ENCODE measurements at places on chromosomes 6 and 20.

DNA sequence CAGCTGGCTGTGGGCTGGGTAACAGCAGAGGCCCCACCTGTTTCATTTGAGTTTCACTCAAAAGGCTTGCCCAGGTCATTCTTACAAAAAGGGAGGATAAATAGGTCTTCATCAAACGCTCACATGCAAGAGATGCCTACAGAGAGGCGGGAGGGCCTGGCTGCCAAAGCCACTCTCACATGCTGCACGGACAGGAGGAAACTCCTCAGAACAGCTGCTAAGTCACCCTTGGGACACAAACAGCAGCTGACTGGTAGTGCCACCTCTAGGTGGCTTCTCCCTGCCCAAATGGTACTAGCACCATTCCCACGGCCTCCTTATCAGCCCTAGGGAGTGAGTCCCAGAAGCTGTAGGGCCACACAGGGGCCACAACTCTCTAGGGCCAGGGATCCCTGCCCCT, 23.8 kb downstream of the SLC22A23 start:
- no peak for DNase-seq

- no peak for DNase-seq
Observed at GRCh38 chr6:125810445-125810844, 19.7 kb downstream of the NCOA7 start.

- DNase-seq = no peak
Observed at GRCh38 chr20:59299945-59300332, 472 bp upstream of the EDN3 start.

DNA sequence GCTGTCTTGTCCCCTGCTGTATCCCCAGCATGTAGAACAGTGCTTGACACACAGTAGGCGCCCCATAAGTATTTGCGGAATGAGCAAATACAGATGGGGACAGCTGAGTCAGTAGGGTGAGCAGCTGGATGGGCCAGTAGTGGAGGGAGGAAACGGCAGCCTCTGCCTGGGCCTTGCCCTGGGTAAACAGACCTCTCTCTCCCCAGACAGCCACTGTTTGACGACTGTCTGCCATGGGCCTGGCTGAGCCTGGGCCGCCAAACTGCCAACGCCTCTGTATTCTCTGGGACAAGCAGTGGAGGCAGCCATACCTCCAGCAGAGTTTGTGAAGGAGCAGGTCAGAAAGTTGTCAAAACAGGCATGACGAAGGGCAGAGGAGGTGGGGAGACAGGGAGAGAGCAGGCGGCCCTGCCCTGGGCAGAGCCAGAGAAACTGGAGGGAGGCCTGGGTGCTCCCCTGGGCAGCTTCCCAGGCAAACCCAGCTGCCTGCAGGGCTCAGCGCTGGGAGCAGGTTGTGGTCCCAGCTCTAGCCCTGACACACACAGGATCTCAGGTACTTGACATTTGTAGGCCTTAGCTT, 15.2 kb downstream of the HNF4A start:
- no peak for DNase-seq

DNA sequence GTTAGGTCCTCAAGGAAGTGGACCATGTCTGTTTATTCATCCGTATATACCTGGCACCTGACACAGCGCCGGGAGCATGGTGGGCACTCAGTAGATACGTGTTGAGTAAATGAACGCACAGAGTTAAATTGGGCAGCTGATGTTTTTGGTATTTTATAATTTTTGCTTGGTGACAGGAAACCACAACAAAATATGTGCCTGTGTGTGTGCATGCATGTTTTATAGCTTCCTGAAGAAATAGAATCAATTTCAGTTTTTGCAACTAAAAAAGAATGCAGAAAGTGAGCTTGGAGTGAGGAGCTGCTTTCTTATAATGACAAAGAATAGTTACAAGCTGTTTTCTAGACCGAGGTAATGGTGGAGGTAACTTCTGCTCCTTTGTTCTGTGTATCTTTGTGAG, 91.4 kb downstream of the PLCB4 start:
- DNase-seq = no peak

Measured in left ventricle myocardium superior (tissue), 1 donor.